Fibroblast of villous mesenchyme (primary cell): ENCODE measurements at places on chromosomes 2 and 18. TPM values are rescaled to one million over a fixed set of nuclear protein-coding genes. Genes with fewer than 3 reads are reported as not detected.

ASAP2 gene
- total RNA-seq: 39.0 and 66.5 TPM in 2 replicates

ST8SIA5 gene
- under 0.01 TPM in 1 of 2 replicates, not detected in the other for total RNA-seq

NRP2 gene
- 117 and 120 TPM in 2 replicates for total RNA-seq

CD302 gene
- 8.4 and 13.4 TPM in 2 replicates for total RNA-seq

FZD7 gene
- 14.7 and 43.8 TPM in 2 replicates for total RNA-seq
